ENCODE measurements at places on chromosomes 1 and 21.

GRCh38 chr1:24553931-24554330 lies 2.0 kb upstream of the NCMAP start:
- peak; percentile 32 for DNase-seq

DNA sequence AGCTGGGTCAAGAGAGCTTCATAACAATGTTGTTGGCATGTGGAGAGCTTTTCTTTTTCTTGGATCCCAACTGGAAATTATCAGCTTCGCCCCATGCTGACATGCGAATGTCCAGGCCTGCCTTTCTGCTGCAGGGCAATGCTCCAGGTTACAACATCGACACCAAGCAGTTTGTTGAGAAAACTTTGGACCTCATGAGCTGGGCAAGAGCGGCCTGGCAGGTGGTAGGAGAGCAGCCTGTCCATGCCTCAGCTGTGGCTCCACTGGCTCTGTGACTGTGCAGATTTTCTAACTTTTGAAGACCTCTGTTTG lies 41.4 kb downstream of the MTARC1 start:
- no peak for DNase-seq

DNA sequence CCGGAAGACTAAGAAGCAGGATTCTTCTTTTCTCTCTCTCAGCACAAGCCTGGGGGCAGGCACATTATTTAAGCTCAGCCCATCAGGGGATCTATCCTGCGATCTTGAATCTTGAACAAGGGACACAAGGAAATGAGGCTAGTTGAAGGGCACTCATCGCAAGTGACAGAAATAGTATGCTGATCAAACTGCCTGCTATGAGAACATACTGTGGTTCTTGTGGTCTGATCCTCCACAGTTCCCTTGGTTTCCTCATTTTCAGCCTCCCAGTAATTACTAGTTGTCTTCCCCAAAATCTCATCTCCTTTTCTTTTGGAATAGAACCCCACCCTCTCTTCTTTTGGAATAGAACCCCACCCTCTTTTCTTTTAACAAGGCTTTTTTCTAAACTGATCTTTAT lies 6.5 kb downstream of the ANKRD45 start:
- no peak for DNase-seq

- no peak for DNase-seq
Observed at GRCh38 chr1:15851210-15852035, 3.9 kb downstream of the SPEN start.

- DNase-seq: no peak
Observed at GRCh38 chr1:86423473-86423872, 498 bp upstream of the CLCA2 start.

- DNase-seq: no peak
Observed at GRCh38 chr1:156342166-156342955, 4.0 kb downstream of the TSACC start.

DNA sequence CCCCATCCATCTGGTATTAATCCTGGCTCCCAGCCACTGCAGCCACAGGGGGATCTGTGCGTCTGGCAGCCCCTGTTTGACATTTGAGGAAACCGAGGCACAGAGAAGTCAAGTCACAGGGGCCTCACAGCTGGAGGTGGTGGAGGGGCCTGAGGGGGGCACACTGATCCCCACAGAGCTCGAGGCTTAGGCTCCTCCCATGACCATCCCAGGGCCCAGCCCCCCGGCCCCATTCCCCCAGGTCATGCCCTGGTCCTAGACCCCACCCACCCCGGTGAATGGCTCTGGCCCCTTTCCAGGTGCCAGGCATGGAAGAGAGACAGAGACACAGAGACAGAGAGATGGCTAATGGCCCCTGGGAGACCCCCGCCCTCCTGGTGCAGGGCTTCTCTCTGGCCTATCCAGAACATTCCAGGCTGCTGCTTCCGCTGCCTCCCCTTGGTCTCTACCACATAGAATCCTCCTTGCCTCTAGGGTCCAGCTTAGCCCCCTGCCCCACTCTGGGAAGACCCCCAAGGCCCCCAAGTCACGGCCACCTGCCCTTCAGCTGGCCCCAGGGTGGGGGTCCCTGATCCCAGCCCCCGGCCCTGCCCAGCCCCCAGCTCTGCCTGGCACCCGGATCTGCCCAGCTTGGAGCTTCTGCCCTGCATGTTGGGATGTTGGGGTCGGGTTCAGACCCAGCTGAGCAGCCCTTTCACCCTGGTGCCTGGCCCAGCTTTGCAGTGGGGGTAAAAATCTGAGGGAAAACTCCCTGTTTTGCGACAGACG lies 29.2 kb upstream of the LRRC3 start:
- DNase-seq: peak; percentile 51

GRCh38 chr21:37220433-37220980 lies 46.6 kb downstream of the VPS26C start:
- DNase-seq: no peak

DNA sequence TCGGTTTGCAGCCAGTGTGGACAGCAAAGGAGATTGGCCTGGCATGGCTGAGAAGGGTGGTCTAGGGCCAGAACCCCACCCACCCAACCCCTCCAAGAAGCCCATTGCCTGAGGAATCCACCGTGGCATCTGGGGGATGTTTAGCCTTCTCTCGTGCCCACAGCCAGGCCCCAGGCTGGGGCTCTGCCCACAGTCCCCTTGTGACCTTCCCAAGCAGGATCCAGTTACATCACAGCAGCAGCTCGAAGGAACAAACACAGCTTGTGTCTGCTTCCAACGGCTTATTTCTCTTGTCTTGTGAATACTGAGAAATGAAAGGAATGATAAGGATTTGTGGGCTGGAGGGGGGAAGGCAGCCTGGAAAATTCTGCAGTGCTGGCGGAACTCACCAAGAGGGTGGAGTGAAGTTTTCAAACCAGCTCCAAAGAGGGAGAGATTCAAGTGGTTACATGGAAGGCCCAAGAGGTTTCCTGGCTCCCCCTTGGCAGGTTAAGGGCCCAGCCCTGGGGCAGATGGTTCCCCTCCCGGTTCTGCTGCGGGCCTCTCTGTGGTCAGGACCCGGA lies 61.6 kb downstream of the DHRS3 start:
- peak; percentile 76 for DNase-seq

DNA sequence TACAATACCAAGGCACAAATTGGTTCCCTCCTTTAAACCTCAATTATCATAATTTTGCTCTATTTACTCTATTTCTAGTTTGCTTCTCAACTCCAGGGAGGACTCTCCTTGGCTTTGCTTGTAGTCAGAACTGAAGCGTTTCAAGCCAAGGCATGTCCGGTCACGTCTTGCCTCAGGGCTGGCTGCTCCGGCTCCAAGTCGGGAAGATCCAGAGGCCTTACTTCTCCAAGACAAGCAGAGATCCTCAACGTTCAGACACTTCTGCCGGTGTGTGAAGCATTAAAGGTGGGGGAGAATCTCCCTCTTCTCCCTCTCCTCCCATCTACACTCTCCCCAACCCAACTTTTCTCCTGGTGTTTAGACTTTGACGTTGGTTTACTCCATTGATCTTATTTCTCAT lies 7.2 kb upstream of the HHAT start:
- no peak for DNase-seq

- DNase-seq: no peak
Observed at GRCh38 chr21:39484711-39485276, 33.0 kb downstream of the SH3BGR start.

DNA sequence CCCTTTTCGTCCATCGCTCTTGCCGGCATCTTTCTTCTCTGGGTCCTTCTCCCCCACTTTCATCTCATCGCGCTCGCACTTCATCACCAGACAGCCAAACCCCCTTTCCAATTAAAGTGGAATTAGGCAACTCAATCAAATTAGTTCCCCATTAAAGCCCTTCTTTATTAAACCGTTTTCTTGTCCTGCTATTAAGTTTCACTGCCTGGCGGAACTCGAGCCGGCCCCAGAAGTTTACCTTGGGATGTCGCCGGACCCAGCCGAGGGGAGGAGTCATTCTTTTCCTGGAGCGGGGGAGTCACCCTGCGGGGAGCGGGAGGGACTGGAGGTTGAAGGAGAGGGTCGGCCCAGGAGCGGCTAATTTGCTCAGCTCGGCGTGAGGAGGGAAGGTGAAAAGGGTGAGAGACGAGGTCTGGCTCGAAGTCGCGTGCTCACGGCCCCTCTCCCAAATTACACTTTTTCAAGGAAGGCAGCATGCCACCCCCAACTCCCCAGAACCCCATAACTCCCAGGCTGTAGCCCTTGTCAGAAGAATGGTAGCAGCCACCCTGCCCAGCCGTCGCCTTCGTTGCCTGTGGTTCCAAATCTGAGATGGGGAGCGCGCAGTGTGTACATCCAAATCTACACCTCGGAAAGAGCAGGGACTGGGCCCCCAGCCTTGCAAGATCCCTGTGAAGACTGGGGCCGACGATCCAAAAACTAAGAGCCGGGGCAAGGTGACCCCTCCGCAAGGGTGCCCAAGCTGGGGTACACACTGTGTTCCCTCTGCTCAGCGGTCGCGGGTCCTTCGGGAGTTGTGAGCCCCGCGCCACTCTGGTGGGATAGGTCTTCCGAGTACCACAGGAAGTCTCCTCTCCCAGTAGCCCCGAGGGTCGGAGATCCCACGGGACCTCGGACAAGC lies 6.4 kb downstream of the DMRTA2 start:
- DNase-seq: no peak

DNA sequence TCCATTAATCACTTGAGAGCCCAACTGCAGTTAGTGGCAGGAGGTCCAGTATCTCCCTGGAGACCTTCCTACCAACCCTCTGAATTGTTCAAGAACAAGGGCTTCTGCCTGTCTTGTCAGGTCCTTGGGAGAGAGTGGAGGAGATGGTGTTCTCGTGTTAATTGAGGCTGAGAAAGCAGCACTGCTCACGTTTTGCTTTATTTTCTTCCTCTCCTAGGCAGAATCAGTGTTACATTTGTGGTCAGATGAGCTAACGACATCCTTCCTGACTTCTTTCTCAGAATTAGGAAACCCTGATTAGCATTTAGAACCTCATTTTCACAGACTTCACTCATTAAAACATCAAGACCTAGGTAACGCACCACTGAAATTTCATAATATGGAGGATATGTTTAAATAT lies 26.4 kb upstream of the LRIG2 start:
- no peak for DNase-seq

- no peak for DNase-seq
Observed at GRCh38 chr1:199084293-199084692, 445.5 kb downstream of the PTPRC start.

- DNase-seq: no peak
Observed at GRCh38 chr1:26084091-26084561, 16.7 kb upstream of the TRIM63 start.

DNA sequence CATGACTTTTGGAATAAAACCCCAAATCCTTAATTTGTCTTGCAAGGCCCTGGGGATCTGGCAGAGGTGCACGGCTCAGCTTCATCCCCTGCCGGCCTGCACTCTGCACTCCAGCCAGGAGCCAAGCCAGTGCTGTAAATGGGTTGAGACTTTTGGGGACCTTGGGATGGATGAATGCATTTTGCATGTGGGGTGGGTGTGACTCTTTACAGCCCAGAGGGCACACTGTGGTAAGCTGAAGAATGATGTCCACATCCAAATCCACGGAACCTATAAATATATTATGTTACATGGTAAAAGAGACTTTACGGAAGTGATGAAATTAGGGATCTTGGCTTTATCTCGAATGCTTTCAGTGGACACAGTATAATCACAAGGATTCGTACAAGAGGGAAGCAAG lies 177.8 kb downstream of the EDEM3 start:
- DNase-seq: no peak

DNA sequence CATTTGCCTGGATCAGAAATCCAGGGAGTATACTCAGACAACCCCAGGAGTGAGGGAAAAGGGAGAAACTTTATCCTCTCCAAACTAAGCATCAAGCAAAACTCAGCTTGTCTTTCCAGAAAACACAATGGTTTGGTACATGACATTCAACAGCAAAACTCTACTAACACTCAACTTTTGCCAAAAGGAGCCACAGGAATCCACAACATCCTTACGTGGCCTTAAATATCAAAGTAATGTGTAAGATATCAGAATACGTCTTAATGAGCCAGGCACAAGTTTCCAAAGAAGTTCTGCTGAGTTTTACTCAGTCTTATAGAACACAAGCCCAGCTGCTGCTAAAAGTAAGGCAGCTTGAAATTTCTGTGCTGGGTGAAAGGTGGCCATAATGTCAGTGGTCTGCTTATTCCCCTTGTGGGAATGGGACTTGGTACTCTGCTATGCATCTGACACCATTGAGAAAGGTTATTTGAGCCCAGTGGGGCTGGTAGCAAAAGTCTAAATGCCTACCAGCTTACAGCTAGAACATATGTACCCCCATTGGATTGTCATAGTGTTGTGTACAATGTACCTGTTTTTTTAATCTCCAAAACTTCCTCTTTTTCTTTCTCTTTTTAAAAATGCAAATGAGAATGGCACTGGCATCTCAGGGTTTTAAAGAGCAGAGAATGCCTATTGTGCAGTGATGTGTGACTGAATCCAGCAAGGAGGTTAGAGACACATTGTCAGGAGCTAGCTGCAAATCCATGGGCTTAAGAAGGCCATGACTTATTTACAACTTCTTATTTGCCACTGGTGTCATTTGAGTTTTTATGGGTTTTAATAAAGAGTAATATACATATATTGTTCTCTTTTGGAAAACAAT lies 62.0 kb upstream of the ST6GALNAC3 start:
- DNase-seq: no peak

DNA sequence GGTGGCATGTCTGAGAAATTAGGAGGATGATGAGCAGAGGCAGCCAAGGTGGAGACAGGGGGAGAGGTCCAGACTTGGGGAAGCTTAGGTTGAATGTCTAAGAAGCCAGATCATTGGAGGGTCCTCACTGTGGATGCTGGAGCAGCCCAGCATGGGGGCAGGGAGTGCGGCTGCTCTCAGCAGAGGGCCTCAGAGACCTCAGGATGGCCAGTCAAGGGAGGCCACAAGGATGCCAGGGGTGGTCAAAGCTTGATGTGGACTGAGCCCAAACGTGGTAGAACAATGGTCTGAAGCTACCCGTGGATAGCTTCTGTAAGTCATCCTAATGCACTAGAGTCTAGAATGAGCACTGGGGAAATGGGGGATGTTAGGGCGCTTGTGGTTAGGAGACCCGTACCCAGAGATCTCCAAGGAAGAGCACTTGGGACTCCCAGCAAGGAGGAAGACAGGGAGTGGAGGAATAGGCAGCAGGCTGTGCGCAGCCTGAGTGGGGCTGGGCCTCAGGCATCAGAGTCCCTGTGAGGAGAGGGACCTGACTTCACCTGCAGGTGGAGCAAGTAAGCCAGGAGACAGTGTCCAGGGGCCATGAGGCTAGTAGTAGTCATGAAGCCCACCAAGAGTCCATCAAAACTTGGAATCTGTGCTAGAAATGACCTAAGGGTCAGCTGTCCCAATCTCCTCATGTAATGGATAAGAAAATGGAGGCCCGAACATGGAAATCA lies 4.3 kb upstream of the S100A9 start:
- no peak for DNase-seq

DNA sequence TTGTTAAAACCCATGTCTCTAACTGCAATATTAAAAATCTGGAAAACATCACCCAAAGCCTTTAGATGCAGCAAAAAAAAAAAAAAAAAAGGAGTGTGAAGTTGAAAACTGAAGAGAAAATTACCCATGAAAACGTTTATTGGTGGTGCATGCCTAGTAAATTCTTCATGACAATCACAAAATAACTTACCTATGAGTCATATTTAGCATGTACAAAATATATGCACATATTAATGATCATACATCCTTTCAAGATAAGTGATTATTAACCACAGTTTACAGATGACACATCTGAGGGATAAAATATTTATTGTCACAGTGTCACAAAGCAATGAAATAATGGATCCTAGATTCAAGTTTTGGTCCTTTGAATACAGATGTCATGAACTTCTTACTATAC lies 505.2 kb upstream of the NR5A2 start:
- DNase-seq: no peak
